Thyroid gland (tissue), 4 donors: ENCODE measurements at places on chromosomes 5 and 9. TPM values are rescaled to one million over a fixed set of nuclear protein-coding genes. Genes with fewer than 3 reads are reported as not detected.

- no peak for DNase-seq
Observed at GRCh38 chr5:44847206-44847852, 38.6 kb downstream of the MRPS30 start.

DNA sequence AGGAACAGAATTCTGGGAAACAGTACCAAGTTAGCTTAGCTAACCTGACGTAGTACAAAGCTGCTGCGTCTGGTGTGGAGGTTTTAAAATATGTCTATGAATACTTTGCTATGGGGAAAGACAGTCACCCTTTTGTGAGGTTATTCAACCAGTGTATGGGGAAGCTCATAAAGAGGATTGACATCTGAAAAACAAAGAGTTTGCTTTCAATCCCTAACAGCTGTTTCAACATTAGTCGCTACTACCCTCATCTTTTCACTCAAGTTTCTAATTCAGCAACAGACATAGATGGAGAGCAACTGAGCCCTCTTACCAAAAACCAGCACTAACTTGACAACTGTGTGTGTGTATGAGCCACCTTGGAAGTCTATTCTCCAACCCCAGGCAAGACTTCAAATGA, 7.8 kb upstream of the MSANTD3 start:
- DNase-seq: no peak

DNA sequence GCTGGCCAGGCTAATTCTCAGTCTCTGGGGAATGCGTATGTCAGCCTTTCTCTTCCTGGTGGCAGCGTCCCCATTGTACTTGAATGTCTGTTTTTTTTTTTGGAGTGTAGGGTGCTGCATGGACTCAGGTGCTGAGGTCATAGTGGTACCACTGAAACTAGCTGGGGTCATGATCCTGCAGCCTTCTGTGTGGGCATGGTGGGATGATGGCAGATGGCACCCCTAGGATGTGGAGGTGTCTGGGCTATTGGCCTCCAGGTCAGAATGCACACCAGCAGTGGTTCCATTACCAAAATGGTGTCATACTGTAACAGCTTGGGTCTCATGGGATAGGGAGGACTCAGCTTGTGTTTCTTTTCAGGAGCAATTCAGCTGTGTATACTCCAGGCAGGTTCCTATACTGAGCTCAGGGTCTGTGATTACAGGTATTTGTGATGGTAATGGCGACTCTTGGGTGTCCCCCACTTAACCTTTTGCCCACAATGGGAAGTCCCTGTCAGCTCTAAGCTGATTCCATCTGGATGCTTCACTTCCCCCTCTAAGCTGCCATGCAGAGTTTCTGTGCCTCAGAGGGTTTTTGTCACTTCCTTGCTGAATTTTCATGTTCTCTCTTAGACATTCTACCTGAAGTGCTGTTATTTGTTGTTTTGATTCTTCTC, 17.9 kb downstream of the HSD17B4 start:
- no peak for DNase-seq

DNA sequence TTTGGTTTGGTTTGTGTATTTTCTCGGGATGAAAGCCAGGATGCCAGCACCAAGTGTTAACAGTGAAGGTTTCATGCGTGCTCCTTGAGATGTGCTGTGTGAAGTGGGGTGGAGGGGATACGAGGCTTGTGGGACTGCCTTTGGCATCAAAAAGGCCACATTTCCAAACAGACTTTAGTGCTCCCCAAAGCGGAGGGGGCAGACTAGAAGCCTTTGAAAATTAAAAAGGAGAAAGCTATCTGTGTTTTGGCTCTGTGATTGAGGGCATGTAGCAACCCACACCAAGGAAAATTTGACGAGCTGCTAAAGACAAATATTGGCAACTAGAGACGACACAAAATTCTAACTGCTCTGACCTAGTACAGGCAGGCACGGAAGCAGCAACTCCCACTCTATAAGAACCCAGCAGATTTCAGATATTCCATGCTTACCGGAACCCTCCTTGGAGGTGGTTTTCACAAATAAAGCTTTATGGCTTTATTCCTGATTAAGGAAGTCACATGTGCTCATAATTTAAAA, 154.5 kb downstream of the ARSB start:
- no peak for DNase-seq

DNA sequence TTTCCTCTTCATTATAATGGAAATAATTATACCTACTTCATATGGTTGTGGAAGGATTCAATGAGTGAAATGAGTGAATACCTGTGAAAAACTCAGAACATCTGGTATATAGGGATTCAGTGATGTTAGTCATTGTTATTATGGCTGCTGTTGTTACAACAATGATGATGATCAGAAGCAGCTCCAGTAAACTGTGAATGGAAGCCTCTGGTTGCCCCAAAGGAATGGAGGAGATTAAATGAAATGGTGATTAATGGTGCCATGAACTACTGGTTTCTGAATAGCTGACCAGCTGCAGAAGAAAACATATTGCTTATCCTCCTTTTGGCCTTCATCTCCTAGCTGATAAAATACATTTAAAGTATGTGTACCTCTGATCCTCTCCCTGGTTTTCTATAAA, 372.0 kb downstream of the ARHGEF28 start:
- DNase-seq: no peak

DNA sequence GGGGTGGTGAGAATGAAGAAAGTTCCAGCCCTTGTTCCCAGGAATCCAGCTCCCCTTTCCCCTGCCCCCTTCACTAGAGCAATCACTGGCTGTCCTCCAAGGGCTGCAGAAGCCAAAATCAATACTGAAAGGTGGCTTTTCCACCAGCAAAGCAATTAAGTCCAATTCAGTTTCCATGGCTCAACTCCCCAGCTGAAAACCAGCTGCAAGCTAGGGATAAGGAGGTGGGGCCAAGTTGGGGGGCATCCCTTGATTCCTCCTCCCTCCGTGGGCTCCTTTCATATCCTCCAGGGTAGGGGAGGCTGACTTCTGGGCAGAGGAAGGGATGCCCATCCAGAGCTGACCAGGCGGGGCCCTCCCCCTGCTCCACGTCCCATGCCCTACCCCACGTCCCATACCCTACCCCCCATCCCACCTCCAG, 22.7 kb downstream of the CAMK2A start:
- DNase-seq: peak; percentile 10

DNA sequence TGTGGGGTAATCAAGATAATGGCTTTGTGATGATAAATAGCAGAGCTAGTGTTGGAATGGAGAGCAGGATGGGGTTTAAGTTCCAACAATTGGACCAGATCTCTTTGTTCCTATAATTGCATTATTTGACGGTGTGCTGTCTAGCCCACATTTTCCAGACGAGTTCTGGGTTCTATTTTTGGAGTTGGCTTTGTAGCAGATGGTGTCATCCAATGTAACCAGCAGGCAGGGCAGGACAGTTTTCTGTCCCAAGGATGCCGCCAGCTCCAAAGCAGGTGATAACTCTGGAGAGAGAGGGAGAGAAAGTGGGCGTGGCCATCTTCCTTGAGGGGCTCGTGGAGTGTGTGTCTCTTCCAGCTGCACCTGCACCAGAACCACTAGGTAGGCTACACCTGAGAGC, 251.3 kb downstream of the KIF4B start:
- no peak for DNase-seq

MLANA gene
- total RNA-seq: not detected

OTP gene
- not detected for total RNA-seq

ARSK gene
- total RNA-seq: 10.5 TPM

SLC27A6 gene
- total RNA-seq: not detected

MED22 gene
- total RNA-seq: 47.8 TPM
